ENCODE measurements at places on chromosomes 7 and 10. TPM values are rescaled to one million over a fixed set of nuclear protein-coding genes. Genes with fewer than 3 reads are reported as not detected.

- DNase-seq = no peak
These were observed 209.2 kb upstream of the SEMA3C start for GRCh38 chr7:81128011-81128410.

DNA sequence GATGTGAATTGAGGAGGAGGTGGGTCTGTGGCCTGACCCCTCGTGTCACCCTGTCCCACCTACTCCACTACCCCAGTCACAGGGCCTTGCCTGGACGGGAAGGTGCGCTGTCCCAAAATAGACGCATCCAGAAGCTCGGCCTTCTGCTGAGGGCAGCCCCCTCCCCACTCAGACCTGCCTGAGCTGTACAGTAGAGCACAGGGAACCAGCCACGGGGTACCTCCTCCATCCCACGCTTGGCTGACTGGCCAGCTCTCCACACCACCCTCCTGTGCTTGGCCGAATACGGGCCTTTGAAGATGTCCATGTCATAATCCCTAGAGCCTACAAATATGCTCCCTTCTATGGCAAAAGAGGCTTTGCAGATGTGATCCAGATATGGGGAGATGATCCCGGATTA, 88.3 kb downstream of the CHST15 start:
- no peak for DNase-seq

- DNase-seq = peak; percentile 40
These were observed 357.1 kb upstream of the AOAH start for GRCh38 chr7:37081436-37081835.

DNA sequence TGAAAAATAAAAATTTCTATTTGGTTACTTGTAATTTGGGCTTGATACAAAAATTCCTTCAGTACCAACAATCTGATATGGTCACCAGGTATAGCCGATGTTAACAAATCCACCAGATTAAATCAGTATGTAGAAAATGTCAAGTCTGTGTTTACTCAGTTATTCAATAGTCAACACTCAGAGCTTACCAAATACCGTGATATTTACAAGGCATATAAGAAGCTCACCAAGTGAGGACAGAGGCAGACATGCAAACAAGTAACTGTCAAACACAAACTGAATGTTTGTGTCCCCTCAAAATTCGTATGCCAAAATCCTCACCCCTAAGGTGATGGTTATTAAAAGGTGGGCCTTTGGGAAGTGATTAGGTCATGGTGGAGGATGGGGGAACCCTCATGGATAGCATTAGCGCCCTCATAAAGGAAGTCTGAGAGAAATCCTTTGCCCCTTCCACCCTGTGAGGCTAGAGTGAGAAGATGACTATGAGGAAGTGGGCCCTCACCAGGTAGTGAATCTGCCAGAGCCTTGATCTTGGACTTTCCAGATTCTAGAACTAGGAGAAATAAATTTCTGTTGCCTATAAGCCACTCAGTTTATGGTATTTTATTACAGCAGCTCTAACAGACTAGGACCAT, 63.1 kb downstream of the TES start:
- no peak for DNase-seq

GRCh38 chr7:135169964-135170273, 588 bp downstream of the CYREN start:
- peak; percentile 54 for DNase-seq

- DNase-seq = peak; percentile 53
These were observed 64.3 kb upstream of the ZNF438 start for GRCh38 chr10:31095677-31096560.

GRCh38 chr7:44045226-44046014, 918 bp downstream of the DBNL start:
- DNase-seq = no peak

GRCh38 chr7:140421521-140421920, 17.7 kb downstream of the RAB19 start:
- DNase-seq = no peak

DNA sequence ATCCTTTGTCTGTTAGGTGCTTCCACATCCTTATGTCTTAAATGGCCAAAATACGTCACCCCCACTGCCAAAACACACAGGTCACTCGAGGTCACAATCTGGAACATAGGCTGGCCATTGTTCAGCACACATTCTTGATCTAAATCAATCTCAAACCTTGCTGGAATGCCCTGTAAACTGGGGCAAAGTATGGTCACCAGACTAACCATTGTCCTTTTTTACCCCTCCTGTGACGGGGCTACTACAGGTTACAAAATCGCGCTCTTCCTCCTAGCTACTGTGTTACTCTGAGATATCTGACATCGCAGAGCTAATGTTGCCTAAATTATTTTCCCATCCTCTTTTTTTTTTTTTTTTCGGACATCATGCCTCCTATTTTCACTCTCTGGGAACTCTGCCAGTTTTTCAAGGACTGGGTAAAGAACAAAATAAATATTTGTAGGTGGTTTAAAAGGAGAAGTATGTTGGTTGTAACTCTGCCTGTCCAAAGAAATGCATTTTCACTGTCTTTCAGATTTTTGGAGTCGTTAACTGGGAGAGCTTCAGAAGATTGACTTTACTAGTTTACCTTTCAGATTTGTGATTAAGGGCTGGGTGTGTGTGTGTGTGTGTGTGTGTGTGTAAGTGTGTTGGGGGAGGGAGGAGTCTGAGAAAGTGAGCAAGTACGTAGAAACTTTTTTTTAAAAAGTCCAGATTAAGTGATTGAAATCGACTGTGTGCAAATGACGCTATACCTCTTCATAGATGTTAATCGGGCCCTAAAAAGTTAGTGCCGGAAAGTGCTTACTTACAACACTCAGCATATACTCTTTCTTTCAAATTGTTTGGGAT, 942 bp upstream of the KIAA1217 start:
- peak; percentile 53 for DNase-seq

- no peak for DNase-seq
These were observed 195.5 kb upstream of the CDC14C start for GRCh38 chr7:48728799-48729198.

DNA sequence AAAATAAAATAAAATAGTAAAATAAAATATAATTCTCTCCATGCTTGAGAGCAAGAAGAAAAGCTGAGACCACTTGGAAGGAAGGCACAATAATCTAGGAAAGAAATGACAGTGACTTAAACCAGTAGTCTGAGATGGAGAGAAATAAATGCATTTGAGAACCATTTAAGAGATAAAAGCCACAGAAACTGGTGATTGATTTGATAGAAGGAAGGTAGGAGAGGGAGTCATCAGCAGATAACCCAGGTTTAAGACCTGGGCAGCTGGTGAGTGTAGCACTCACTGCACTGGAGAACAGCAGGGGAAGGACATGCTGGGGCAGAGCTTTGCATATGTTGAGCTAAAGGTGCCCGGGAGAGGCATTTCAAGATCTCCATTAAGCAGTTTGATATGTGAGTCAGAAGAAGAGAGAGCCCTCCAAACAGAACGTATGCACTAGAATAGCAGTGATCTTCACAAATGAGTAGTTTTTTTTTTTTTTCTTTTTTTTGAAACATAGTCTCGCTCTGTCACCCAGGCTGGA, 268.0 kb downstream of the DYNC1I1 start:
- no peak for DNase-seq

DNA sequence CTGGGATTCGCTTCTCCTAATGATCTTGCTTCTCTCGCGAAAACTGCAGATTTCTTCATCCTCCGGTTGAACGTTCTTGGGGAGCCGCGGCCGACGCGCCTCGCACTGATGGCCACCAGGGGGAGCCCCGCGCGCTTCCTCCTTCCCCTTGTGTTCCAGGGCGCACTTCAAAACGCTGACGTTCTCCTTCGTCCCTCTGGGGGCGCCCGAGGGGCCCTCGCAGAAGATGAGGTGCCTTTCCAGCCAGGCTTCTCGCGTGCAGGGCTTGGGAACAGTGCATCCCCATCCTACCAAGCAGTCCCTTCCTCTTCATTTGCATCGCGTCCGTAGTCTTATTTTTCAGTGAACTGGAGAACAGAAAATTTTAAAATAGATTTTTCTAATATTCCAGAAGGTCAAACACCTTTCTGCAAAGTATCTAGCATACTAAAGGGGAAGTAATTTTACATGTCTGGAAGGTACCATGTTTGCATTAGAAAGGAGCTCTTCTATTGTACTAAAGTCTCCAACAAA, 22.5 kb downstream of the GSTO2 start:
- peak; percentile 95 for DNase-seq

DNA sequence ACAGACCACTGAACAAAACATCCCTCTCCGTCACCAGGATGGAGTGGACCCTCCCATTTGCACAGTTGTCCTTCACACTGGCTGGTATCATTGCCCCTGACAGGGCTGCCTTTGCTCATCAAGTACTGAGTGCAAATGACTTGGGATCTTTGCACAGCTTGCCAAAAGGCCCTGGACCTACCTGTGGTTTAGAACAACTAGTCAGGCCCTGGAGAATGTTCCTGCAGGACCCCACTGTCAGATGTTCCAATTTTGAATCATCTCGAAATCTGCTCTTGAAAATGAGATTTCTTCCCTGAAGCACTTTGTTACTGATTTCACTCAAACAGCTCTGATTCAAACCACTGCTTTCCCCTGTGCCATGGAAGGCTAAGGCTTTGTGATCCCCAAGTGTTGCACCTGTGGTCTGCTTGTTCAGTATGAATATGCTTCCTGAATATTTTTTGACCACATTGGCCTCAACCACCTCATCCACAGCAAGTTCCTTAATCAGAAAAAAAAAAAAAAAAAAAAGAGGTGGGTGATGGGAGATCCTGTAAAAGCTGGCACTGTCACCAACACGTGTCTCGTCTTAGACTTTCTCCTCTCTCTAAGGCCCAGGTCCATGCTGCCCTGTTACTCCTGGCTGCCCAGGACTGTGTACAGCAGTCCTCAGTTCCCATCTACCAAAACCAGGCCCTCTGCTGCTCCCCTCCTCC, 2.7 kb upstream of the AOAH start:
- DNase-seq = no peak

DNA sequence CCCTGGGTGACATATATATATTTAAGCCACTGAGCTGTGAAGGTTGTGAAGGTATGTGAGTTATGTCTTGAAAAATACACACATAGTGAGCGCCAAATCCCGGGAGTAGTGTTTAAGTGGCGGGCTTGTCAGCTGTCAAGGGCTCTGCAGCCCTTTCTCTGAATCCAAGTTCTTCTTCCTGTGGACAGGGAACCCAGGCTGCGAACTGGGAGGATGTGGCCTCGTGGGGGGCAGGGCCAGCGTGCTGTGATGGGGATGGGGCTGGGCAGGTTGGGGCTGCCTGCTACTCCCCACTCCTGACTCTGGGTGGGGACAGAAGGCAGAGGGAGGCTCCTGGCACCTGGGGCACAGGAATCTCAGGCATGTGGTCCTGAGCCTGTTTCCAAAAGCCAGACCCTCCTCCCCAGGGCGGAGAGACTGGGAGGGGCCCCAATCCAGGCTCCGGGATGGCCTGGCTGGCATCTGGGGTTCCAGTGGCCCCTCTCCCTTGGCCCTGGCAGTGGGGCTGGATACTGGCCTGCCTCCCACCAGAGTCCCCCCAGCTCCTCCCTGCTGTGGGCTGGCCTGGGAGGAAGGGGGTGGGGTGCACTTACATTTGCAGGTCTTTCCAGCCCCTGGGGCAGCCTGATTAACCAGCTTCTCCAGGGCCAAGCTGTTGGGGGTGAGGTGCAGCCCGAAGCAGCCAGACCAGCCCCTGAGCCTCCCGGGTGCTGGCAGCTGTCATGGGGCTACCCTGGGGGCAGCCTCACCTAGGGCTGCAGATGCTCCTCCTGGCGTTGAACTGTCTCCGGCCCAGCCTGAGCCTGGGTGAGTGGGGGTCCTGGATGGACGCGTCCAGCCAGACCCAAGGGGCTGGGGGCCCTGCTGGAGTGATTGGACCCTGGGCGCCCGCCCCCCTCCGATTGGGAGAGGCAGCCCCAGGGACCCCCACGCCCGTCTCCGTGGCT, at the start of gene UPK3B:
Gene UPK3B, plus strand, starts transcription at position 622 of the 947 bp plus-strand sequence. Its CDS starts 101 bp downstream, at position 723.
- DNase-seq = no peak

DNA sequence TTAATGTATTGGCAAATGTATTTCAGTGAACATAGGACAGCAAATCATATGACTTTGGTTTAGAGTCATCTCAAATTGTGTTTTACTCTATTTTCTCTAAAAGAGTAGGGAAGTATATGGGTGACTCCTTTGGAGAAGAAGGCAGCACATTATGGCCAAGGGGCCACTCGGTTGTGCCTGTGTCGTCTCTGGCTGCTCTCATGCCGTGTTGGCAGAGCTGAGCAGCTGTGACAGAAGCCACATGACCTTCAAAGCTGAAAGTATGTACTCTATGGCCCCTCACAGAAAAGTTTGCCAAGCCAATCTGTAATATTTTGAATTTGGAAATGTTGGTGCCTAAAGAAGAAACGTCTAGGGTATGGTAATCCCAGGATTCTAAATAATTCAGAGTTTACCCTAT, 47.5 kb downstream of the TASOR2 start:
- DNase-seq = peak; percentile 20

DNA sequence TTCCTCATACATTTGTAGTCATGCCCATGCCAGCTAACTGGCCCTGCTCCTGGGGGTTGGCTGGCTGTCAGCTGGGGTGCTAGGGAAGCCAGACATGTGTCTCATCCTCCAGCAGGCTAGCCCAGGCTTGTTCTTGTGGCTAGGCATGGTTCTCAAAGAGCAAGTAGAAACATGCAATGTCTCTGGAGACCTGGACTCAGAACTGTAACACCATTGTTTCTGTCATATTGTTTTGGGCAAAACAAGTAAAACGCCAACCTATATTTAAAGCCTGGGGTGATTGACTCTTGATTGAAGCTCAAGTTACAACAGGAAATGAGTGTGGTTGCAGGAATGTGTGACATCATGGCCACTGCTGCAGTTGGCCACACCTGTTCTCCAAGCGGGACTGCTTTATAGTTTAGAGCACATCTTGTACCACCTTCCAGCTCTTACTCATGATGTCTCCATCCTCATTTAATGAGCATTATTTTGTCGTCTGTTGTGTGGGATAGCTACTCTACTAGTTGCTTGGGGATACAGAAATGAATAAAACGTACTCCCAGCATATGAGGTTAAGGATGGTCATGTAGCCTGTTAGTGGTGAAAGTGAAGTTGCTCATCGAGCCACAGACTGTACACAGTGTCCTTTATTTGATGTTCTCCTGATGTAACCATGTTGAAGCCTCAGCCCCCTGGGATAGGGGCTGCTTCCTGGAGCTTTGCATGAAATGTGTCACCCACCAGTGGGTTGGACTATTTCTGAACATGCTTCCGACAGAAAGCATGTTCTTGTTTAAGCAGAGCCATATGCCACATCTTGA, 168.4 kb downstream of the SORCS3 start:
- DNase-seq = peak; percentile 1

The ADRB1 gene
- 0.09 TPM for total RNA-seq

The TMEM176B gene
- 7.7 TPM for total RNA-seq

The AKR1C3 gene
- total RNA-seq = 0.75 TPM

The RHOBTB1 gene
- 31.9 TPM for total RNA-seq

The IDI2 gene
- not detected for total RNA-seq

The PRF1 gene
- total RNA-seq = 0.53 TPM
